ENCODE measurements at places on chromosomes 6 and 20. TPM values are rescaled to one million over a fixed set of nuclear protein-coding genes. Genes with fewer than 3 reads are reported as not detected.

GRCh38 chr6:44327096-44327495 lies 13.9 kb upstream of the AARS2 start:
- DNase-seq: no peak

GRCh38 chr6:138030872-138031271 lies 76.3 kb downstream of the PERP start:
- no peak for DNase-seq

DNA sequence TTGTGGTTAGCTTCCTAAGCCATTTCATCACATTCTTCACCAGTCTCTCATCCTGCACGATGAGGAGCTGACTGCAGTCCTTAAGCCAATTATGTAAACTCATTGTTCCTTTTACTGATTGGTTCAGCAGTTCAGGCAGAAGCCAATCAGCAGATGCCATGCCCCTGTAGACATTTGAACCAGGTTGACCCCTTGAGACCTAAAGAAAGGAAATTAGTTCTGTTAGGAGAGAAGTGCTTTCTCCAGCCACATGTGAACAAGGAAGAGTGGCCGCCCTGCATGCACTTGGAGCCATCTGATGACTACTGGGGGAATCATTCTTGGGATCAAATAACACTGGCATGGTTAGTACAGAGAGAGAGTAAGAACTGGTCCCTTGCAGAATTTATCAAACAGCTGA lies 535.2 kb upstream of the ID4 start:
- no peak for DNase-seq

CST3 gene
- total RNA-seq: 1,082 TPM

All from spleen (tissue), 13 donors.